NCI-H2107 (cell line): ENCODE measurements at places on chromosomes 2 and 18.
A peak's percentile ranks its signal among the peaks of the same experiment; 100 is the strongest.

- DNase-seq = no peak
Measured at GRCh38 chr2:177394594-177394973, 2.0 kb downstream of the AGPS start.

GRCh38 chr2:37376421-37377186 lies 32.2 kb downstream of the QPCT start:
- peak; percentile 19 for DNase-seq

- DNase-seq = no peak
Measured at GRCh38 chr18:26821181-26821580, 44.3 kb downstream of the AQP4 start.

DNA sequence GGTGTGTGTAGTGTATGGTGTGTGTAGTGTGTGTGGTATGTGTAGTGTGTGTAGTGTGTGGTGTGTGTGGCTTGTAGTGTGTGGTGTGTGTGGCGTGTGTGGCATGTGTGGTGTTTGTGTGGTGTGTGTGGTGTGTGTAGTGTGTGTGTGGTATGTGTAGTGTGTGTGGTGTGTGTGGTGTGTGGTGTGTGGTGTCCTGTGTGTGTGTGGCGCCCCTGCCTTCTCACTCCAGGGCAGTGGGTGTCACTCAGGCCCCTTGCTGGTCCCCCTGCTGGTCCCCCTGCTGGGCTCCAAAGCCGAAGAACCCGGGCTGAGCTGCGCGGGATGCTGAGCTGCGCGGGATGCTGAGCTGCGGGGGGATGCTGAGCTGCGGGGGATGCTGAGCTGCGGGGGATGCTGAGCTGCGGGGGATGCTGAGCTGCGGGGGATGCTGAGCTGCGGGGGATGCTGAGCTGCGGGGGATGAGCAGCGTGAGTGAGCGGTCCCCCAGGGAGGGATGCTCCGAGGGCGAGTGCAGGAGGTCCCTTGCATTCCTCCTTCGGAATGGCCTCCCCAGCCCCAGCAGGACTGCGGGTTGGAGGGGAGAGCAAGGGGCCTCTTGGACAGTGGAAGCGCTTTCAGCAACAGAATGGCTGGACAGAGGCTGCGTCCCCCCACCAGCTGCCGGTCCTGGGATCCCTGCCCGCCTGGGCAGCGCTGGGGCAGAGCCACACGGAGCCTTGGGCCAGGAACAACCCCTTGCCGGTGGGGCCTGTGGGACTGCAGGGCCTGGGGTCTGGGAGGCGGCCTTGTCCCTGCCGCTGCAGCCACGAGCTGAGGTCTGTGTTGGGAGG lies 3.4 kb upstream of the RTP5 start:
- no peak for DNase-seq

GRCh38 chr2:39523308-39524044 lies 86.4 kb upstream of the MAP4K3 start:
- no peak for DNase-seq

- no peak for DNase-seq
Measured at GRCh38 chr18:73826098-73826497, 321.5 kb downstream of the FBXO15 start.

GRCh38 chr2:99857372-99857771 lies 285.0 kb downstream of the AFF3 start:
- no peak for DNase-seq

- no peak for DNase-seq
Measured at GRCh38 chr2:8006626-8007025, 675.2 kb upstream of the ID2 start.

GRCh38 chr2:3959372-3959771 lies 256.0 kb downstream of the DCDC2C start:
- DNase-seq = peak; percentile 14

DNA sequence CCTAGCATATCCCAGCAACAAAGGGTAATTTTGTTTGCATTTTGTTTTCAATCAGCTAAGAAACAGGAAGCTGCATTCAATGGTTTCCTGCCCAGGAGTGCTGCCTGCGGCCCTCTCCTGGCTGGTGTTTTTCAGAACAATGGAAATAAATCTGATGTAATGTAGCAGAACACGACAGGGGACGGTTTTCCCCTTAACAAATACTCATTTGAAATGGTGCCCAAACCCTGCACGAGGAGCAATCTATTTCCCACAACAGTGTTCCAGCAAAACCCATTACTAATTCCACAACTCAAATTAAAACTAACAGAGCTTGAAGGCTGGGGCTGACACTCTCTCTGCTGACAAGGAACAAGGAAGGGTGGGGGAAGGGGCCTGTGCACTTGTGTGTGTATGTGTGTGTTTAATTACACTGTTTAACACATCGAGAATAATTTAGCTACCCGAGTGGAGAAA lies 8.7 kb downstream of the CAPN13 start:
- DNase-seq = no peak

- DNase-seq = no peak
Measured at GRCh38 chr2:190090148-190090547, 27.6 kb upstream of the MSTN start.

- DNase-seq = peak; percentile 27
Measured at GRCh38 chr2:239247401-239248245, 153.2 kb downstream of the HDAC4 start.

DNA sequence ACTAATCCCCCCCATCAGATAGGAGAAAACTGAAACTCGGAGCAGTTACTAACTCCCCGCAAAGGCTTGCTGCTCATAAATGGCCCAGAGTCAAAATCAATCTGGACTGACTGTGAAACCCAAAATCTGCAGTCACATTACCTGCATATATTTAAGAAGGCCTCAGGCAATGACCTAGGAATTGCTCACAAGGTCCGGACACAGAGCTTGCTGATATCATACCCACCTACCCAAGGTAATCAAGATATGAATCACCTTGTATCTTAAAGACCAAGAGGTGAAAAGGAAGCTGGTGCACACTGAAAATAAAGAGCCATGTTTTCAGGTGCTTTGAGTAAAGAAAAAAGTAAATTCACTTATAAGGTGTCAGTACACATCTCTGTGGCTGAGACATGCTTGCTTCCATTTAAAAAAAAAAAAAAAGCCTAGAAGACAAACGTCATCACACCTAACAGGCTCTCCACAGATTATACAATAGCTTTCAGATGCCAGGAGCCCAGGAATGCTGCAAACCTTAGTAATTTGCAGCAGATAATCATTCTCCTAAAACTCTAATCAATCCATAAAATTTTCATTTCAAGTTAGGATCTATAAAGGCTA lies 195.4 kb downstream of the ZEB2 start:
- no peak for DNase-seq

DNA sequence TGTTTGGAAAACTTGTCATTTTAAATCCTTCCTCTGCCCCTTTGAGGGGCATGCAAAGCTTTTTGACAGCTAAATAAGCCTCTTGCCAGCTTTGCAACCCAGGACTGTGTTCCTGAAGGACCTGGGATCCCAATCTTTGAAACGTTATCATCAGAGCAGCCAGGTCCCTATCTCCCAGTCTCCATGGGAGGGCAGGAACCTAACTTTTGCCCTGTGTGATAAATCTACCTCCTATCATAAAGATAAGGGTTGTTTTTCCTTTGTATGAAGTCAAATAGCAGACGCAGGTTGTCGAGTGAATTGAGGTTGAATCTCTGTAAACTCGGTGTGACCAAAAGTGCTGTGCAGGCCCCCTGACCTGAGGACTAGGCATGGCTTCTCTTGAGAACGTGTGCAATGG lies 30.1 kb downstream of the TPRKB start:
- no peak for DNase-seq

DNA sequence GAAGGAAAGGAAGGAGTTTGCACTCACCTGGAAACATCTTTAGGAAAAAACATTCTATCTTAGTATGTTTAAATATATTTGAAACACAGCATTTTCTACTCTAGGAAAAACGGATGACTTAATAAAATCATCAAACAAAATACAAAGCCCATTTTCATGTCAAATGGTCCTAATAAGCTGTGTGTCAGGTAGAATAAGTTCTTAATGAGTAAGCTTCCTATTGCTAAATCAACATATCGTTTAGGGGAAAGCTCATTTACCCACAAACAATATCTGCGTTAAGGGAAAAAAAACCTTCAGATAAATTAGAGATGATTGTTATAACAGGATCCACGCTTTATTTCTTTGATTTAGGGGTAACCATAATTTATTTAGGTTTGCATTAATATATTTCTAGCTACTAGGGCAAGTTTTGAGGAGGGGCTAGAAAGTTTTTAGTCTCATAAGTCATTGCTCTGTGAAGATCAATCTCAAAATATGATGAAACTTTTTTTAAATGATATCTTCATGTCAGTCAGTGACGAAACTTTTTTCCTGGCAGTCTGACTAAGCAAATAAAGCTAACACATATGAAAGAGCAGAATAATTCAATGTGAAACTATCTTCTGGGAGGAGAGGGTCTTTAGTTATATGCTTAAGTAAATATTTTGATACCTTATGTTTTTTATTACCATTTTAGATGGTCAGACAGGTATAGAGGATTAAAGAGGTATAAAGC lies 147.1 kb downstream of the WDSUB1 start:
- DNase-seq = no peak

GRCh38 chr18:77884454-77884853 lies 634.8 kb downstream of the GALR1 start:
- no peak for DNase-seq

GRCh38 chr2:203578759-203579643 lies 43.9 kb upstream of the RAPH1 start:
- DNase-seq = no peak

- no peak for DNase-seq
Measured at GRCh38 chr2:187586011-187586641, 31.9 kb upstream of the TFPI start.

- DNase-seq = no peak
Measured at GRCh38 chr18:63843008-63843407, 44.5 kb upstream of the SERPINB2 start.

DNA sequence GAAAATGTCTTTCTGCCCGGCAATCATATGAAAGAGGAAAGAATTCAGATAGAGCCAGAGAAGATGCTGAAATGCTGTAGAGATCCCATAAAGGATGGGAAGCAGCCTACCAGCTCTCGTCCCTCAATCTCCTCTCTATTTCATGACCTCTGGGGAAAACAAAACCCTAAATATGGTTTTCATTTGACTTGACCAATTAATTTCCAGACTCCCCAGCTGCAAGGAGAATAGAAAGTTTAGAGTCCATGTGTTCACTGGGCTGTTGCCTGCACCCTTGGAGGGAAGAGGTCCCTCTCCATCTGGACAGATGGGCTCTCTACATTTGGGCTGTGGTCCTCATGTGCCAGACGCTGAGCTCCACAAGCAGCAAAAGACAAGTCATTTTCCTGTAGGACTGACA lies 40.6 kb downstream of the CAPN13 start:
- no peak for DNase-seq

DNA sequence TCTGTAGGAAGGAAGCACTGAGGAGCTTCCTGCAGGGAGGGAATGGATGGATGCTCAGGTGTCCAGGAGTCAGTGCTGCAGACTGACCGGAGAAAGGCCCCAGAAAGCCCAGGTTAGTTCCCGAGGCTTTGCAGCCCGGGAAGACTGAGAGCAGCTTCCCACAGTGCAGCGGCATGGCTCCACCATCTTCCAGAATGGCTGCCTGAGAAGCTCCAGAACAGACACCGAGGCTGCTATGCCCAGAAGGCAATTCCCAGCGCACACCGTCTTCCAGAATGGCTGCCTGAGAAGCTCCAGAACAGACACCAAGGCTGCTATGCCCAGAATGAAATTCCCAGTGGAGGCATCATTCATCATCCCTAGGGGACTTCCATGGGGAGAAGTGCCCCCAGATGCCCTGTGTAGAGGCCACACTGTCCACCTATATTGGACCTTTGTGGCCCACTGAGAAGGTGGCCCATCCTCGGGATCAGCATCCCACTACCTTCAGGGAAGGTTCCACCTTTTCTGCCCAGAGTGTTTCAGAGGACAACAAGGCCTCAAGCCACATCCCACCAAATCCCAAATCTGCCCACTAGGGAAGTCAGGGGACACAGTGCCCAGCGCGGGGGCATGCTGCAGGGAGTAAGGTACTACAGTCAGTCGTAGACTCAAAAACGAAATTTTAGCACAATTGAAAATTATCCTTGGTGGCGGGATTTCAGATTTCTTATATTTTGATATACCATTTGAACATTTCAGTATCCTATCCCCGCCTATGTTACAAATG lies 80.5 kb downstream of the KCNF1 start:
- DNase-seq = no peak

- DNase-seq = peak; percentile 79
Measured at GRCh38 chr2:8685697-8686358, 4.0 kb downstream of the ID2 start.

- no peak for DNase-seq
Measured at GRCh38 chr18:12860530-12860929, 23.5 kb downstream of the PTPN2 start.

- no peak for DNase-seq
Measured at GRCh38 chr2:235500110-235500760, 6.4 kb downstream of the AGAP1 start.

DNA sequence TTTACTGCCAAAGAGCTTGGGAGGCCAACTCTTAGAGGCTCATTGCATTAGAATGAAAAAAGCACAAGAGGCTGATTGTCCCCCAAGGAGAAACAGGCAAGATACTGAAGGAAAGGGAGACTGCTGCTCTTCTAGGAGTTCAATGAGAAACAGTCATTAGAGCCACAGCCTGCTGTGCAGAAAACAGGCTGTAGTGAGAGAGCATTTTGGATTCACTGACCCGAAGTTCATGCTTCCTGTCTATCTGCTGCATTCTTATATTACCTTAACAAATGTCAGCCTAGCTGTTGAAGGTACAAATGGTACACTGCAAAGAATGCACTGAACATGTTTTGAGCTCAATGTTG lies 423.3 kb downstream of the SETBP1 start:
- DNase-seq = no peak

GRCh38 chr2:190408538-190409271 lies 550 bp downstream of the MFSD6 start:
- peak; percentile 75 for DNase-seq

DNA sequence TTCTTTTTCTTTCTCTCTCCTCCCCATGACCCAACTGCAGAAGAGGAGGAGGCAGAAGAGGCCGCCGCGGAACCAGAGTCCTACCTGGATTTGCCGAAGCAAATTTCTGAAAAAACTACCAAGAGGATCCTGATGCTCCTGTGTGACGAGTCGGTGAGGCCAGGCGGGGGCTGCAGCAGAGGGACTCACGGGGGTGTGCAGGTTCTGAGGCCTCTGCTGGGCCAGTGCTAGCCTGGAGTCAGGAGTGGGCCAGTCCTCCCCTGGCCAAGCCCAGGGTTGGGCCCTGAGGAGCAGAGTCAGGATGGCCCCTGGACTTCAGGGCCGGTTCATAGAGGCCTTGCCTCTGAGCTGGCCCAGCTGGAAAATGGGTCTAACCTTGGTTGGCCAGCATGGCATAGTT lies 29.3 kb downstream of the OTOF start:
- no peak for DNase-seq

DNA sequence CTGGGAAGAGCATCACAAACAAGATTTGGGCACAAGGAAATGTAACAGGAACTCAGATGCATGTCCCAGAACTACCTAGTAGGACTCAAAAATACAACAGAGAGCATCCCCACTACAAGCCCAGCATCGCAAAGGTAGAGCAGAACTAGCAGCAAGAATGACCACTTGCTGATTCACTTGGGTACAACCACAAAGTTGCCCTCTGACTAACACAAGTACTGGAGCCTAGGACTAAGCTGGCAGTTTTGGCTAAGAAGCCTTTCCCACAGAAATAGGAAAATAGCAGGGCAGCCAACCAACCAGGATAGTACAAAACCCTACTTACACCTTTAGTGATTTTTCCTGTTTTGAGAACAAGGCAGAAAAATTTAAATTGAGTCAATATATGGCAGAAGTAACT lies 193.8 kb downstream of the PAX3 start:
- DNase-seq = no peak
